ENCODE measurements at places on chromosomes 12 and 14.

- no peak for DNase-seq
Observed at GRCh38 chr12:25500651-25501050, 52.4 kb downstream of the LMNTD1 start.

GRCh38 chr14:35808076-35808637 is 938 bp downstream of the RALGAPA1 start:
- DNase-seq = peak; percentile 19

GRCh38 chr14:36675581-36675980 is 13.9 kb downstream of the PAX9 start:
- DNase-seq = no peak

DNA sequence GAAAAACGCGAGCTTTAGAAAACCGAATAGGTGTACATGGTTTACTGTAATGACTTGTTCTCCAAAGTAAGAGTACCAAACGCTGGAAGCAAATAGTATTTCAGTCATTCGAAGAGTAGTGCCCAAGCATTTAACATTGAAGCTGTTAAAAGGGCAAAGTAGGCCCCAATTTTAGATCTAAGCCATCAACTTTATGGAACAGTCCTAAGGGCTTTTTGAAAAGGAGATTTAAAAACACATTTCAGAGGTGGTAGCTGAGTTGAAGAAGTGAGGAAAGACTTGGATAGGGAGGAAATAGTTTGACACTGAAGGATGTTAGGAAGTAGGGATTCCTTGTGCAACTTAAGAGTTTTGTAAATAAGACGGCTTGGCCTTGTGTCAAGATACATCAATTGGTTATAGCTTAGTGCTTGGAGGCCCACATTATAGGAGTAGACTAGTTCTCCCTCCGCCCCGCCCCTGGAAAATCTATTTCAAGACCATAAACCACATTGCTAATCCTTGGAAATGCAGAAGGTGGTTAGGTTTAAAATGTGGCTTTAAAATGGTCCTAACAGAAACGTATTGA is 783 bp upstream of the TUBA1B start:
- no peak for DNase-seq

- DNase-seq = no peak
Observed at GRCh38 chr12:10339053-10339840, 31.6 kb downstream of the KLRD1 start.

- no peak for DNase-seq
Observed at GRCh38 chr12:112126000-112126438, 659 bp downstream of the TRAFD1 start.

- DNase-seq = no peak
Observed at GRCh38 chr14:69066396-69067171, 86.3 kb downstream of the DCAF5 start.

DNA sequence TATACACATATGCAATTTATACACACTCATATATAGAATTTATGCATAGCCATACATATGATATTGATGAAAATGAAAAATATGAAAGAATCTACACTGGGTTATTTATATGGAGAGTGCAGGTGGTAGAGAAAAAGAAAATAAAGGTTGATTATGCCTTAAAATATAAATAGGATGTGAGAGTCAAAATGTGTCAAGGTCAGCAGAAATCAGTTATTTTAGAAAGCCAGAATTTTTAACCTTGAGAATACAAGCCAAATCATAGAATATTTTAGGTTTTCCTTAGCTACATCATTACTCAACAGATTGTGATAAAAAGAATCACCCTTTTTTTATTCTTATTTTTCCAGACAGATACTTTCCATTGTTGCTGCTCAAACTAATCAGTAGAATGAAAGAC is 146.2 kb downstream of the SLC6A15 start:
- DNase-seq = no peak

DNA sequence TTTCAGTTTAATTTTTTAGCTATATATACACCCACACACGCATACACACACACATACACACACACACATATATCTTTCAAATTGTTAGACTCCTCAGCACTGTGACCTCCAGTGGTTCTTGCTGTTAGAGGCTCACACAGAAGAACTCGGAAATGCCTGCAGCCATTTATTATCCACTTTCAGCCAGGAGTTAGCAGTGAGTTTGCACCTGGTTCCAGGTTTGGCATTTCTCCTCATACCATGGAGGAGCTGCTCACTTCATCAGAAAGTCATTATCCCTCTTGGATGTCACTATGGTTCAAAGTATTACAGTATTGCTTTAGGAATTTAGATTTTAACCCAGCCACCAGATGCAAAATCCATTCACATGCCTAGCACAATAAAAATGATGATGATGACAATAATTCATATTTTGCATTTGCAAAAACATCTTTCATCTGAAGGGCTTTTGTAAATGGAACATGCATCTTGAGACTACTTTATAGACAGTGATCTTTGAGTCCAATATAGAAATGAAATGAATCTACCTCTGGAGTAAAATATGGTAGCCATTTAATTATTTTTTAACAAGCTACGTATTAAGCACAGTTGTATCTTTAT is 42.3 kb downstream of the NPAS3 start:
- no peak for DNase-seq

GRCh38 chr12:8508910-8509841 is 4.1 kb upstream of the CLEC4D start:
- no peak for DNase-seq

DNA sequence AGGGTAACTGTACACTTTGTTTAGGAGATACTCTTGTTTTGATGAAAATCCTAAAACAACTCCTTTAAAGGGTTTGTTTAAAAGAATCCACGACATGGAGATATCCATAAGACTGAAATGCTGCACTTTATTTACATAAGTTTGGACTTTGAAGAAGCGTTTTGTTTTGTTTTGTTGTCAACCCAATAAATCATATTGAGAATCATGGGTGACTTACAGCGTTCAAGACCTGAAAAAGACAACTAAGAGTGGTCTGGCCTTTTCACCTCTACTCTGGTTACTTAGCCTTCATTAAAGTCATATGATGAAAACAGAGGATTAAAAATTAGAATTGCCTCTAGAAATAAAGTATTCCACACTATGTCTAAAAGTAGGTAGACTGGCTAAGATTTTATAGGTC is 234.8 kb downstream of the ADAMTS20 start:
- no peak for DNase-seq

DNA sequence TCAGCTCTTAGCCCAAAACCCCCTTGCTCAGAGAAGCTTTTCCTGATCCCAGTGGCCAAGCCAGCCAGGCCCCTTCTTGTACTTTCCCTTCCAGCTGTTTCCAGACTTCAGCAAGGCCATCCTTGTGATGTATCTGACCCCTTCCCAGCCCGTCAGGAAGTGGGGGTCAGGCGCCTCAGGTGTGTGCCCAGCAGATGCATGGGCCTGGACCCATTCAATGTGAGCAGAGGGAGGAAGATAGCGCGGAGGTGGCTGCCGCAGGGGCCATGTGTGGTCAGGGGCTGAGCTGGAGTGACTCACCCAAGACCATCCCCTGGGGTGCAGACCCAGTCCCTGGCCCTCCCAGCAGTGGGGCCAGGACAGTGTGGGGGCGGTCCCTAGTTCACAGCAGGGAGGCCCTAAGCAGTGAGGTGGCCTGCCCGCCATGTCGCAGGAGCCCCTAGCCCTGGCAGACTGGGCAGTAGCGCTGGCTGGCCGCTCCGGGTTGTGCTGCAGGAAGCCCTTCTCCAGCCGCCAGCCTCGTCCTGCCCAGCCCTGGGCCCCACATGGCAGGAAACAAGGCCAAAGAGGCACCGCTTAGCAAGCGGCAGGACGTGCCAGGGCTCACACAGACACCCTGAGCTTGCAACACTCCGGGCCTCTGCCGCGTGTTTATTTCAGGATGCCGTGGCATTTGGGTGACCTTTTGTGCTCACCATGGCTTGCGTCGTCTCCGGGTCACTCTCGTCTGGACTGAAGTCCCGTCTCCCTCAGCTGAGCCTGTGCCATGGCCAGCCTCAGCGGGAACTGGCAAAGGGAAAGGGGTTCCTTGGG is 12.0 kb downstream of the ADSS1 start:
- no peak for DNase-seq

DNA sequence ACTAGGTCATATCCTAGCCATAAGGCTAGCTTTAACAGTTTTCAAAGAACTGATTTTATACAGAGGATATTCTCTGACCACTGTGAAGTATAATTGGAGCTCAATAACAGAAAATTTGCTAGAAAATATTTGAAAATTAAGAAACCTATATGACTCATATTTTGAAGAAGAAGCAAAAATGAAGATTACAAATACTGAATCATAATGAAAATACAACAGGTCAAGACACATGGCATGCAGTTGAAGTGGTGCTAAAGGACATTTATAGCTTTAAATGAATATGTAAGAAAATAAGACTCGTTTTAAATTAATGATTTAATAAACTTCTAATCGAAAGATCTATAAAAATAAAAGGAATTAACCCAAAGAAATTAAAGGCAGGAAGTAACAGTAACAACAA is 1234.6 kb downstream of the SLC16A7 start:
- DNase-seq = no peak

DNA sequence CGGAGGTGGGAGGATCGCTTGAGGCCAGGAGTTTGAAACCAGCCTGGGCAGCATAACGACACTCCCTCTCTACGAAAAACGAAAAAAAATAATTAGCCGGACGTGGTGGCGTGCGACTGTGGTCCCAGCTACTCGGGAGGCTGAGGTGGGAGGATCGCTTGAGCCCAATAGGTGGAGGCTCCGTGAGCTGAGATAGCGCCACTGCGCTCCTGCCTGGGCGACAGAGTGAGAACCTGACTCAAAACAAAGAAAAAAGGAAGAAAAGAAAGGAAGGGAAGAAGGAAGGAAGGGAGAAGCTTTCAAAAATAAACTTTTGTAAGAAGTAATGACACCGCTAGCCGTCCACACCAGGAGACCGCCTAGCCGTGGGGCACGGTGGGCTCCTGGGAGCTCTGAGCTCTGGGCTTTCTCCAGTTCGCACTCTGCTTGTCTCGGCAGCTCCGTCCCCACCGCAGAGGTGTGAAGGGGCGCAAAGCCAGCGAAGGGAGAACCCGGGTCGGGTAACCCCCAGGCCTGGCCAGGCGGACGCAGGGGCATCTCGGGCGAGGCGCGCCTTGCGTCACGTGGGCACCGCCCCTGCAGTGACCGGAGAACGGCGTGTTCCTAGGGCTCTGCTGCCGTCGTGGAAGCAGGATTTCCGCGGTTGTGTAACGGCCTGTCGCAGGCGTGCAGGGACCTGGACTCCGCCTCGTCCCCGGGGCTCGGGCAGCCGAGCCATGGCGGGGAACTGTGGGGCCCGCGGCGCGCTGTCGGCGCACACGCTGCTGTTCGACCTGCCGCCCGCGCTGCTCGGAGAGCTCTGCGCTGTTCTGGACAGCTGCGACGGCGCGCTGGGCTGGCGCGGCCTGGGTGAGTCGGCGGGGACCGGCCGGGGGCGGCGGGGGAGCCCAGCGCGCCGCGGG is at the start of gene IRAK3:
IRAK3 (plus strand) TSS at position 631 of the 902 bp plus-strand sequence; CDS start at position 717, 86 bp downstream.
- DNase-seq = peak; percentile 32

- DNase-seq = no peak
Observed at GRCh38 chr12:118102609-118103008, 1.2 kb downstream of the VSIG10 start.

- DNase-seq = no peak
Observed at GRCh38 chr12:32561931-32562341, 117.2 kb upstream of the DNM1L start.

DNA sequence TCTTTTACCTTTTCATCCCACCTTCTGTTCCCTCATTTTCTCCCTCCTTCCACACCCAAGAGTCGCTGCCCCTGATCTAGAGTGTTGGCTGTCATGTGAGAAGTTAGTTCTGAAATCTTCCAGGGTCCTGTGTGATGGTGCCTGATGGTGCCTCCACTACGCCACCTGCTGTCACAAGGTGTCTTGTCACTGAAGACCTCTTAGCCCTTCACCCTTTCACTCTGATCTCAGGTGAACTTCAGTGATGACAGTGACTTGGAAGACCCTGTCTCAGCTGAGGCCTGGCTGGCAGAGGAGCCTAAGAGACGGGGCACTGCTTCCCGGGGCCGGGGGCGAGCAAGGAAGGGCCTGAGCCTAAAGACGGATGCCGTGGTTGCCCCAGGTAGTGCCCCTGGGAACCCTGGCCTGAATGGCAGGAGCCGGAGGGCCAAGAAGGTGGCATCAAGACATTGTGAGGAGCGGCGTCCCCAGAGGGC is 7.6 kb upstream of the PFDN5 start:
- peak; percentile 76 for DNase-seq

DNA sequence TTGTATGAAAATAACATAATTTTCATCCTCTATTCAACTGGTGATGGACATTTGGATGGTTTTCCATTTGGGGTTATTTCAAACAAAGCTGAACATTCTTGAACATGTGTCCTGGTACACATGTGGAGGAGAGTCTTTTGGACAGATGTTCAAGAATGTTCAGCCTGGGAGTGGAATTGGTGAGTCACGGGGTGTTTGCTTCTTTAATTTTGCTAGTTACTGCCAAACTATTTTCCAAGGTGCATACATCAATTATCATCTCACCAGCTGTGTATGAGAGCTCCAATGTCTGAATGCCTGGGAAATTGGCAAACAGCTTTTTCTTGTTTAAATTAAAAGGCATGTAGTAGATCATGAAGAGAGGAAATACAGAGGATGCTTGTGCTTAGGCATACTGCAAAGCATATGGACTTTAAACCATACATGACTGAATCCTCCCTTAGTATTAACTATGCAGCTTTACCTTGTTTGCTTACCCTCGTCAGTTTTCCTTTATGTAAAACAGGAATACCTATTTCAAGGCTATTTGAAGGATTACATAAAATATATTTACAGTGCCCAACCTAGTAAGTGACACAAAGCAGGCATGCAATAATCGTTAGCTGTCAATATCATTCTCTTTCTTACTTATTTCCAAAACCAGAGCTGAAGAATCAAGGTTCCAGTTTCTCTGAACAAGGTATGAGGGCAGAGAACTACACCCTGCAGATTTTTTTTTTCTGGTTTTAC is 152.1 kb downstream of the ITPR2 start:
- DNase-seq = no peak

DNA sequence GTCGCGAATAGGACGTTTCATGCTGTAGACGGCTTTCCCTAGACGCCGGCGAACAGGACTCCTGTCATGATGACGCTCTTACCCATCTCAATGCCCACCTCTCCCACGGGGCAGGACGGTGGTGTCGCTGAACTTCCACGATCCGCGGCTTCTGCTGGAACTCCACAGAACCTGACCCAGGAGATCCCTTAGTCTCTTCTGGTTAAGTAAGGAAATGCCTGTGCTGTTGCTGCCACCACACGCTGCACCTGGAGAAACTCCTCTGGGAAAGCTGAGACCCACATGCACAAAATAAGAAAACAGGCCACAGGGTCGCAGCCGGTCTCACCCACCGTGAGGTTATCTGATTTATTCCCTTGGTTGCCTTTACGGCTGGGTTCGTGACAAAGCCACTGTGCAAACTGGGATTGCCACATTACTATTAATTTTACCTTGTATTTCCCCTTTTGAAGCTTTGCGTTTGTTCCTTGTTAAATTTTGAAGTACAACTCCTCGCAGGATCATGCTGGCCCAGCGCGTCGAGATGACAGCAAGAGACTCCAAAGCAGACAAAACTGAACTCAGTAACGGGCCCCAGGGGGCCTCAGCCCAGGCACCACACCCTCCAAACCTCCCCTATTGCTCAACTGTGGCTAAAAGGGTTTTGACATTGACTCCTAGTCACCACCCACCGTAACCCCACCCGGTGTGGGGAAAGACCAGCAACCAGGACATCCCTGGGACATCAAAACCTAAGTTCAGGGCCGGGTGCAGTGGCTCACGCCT is 9.2 kb upstream of the MMP17 start:
- no peak for DNase-seq
